ENCODE measurements at places on chromosomes 7 and 10. TPM values are rescaled to one million over a fixed set of nuclear protein-coding genes. Genes with fewer than 3 reads are reported as not detected.

The FAM25C gene
- not detected for total RNA-seq

The SPDYE16 gene
- total RNA-seq: not detected

The SCIN gene
- total RNA-seq: 1.8 TPM

The SFRP5 gene
- not detected for total RNA-seq

The MUC12 gene
- total RNA-seq: 0.69 TPM

The AOAH gene
- not detected for total RNA-seq

The GPNMB gene
- total RNA-seq: 968 TPM

The TMEM196 gene
- not detected for total RNA-seq

The CRTAC1 gene
- not detected for total RNA-seq

Measured in melanocyte of skin (primary cell).